ENCODE measurements at places on chromosomes 13 and 19. TPM values are rescaled to one million over a fixed set of nuclear protein-coding genes. Genes with fewer than 3 reads are reported as not detected.

POGLUT2 gene
- 21.8 TPM for total RNA-seq

AXL gene
- total RNA-seq, result 302 TPM

ATCAY gene
- total RNA-seq, result not detected

CYP4F8 gene
- total RNA-seq, result not detected

ISOC2 gene
- 54.6 TPM for total RNA-seq

DNAAF3 gene
- 2.6 TPM for total RNA-seq

Data from A375 (cell line).